Muscle of arm (tissue), 14 donors: ENCODE measurements at places on chromosomes 4 and X. TPM values are rescaled to one million over a fixed set of nuclear protein-coding genes. Genes with fewer than 3 reads are reported as not detected.

DNA sequence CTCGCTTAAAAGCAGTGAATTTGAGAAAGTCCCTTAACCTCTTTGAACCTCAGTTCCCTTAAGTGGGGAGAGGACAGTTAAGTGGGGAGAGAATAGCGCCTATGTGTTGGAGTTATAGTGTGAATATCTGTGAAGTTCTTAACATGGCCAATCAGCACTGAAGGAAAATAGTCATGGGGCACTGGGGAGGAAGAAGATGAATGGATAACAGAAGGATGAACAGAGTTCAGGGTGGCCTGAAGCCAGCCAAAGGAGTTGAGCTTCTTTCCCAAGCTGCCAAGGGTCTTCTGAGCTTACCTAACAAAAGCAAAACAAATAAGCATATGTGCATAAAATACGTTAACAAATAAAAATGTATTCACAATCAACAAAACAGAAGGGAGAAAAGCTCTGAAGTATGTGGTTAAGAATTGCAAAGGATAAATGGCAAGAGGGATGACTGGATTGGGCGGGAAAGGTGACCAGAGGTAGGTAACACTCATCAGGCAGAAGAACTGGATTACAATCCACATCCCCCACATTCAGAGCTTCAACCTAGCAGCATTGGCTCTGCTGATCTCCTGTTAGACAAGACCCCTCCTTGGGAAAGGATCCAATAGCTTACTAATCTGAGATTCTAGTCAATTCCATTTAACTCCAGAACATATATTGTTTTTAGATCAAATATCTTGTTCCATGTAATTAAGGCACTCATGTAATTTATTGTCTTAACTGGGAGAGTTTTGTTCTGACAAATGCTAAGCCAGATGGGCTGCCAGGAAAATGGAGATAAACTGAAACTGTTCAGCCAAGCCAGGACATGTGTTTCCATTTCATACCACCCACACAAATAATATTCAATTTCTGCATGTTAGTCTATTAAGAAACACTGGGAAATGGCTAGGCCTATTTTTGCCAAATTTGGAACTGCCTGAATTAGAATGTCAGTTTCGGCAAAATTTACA lies 221.2 kb downstream of the LDB2 start:
- DNase-seq = peak; percentile 63

DNA sequence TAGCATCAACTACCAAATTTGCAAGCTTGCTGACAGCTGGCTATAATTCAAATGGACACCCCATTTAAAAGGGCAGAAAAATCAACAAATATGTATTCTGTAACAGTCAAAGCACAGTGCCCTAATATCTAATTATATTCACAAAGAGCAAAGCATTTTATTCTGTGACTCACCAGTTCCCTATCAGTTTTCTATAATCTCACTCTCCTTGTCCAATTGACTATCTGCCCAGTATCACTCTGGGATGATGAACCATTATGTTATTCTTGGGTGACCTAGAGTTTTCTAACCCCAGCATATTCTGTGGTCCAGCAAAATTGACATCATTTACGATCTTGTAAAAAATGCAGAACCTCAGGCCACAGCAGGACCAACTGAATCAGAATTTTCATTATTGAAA lies 82.0 kb upstream of the FREM3 start:
- no peak for DNase-seq

DNA sequence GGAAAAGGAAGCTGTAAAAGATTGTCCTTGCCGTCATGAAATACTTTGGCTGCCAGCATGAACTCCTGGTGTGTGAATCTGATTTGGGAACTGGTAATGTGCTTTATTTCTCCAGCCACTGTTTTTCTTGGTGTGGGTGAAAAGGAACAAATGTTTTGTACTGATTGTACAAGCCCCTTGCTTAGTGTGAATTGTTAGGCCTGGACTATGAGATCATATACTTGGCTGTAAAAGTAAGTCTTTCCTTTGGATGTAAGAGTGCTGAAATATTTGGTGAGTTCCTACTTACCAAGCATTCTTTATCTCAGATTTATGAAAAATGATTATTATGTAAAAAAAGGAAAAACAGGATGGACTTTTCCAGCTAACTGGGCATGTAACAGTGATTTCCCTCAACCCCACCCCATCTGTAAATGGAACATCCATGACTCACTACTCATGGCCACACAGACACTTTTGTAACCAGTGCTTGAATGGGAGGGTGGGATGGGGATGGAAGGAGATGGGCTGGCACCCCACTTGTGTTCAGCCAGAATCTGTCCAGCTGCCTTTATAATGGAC lies 6.3 kb downstream of the FNIP2 start:
- DNase-seq = peak; percentile 31

- DNase-seq = no peak
Observed at GRCh38 chrX:10725071-10725470, 104.7 kb upstream of the MID1 start.

DNA sequence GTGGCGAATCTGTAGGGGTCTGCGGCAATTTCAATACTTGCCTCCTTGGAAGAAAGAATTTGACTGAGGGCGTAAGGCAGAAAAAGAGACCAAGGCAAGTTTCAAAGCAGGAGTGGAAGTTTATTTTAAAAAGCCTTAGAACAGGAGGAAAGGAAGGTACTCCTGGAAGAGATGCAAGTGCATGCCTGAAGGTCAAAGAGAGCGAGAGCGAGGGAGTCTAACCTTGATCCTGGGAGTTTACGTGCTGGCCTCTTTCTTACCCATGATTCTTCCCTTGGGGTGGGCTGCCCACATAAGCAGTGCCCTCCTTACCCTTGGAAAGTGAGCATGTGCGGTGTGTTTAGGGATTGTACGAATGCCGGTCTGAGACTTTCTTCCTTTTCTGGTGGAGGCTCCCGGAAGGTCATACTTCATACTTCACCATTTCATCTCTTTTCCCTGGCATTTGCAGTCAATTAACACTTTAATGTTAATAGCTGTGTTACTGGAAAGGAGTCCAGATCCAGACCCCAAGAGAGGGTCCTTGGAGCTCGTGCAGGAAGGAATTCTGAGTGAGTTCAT lies 40.0 kb downstream of the ARSD start:
- DNase-seq = no peak

DNA sequence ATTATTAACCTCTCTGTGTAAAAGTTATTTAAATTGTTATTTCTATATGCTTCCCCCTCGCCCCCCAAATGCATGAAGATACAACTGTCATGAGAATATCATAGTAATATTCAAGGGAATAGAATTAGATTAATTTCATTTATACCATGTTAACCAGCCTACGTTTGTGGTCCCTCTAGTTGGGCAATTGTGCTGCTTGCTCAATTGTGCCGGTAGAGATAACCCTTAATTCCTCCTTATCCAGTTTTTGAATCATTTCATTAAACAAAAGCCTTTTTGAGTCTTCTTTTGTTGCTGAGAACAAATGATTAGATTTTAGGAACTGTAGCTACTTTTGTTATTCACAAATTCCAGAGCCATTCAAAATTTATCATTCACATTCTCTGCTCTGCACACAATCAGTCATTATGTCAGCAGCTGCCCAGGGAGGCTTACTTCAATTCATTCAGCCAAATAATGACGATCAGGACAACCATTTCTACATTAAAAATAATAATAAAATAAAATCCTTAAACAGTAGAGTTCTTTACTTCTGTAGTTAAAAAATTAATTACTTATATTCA lies 98.1 kb downstream of the ADGRL3 start:
- no peak for DNase-seq

- DNase-seq = no peak
Observed at GRCh38 chr4:51958199-51958968, 61.8 kb downstream of the LRRC66 start.

DNA sequence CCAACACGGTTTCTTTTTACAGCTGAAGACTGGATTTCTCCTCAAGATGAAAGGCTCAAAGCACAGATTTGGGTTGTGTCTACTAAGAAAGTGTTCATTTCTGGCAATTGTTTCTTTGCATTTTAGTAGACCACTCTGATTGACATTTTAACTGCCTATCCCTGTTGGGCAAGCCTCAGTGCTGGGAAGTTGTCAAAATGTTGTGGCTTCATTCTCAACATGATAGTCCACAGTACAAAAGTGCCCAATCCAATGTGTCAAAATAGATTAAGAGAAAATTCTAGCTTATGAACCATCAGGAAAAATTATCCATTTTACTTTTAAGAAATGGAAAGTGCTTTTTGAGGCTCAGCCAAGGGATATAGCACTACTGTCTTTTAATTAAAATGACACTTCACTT lies 323.9 kb upstream of the PRPS2 start:
- DNase-seq = no peak

DNA sequence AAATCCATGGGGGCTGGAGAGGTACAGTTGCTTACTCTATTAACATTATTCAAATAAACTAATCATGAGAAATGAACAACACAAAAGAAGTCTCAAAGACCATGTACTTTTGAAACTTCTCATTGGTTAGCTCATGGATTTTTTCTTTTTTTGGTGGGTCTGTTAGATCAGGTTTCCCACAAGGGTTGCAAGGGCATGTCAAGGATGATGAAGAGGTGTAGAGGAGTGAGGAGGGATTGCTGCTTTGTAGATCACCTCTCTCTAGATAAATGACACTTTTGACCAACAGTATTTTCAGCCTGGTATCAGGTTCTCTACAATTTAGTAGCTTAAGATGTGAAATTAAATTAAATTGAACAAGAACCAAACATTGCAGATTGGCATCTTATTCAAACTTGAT lies 417.9 kb upstream of the AGA start:
- DNase-seq = no peak

DNA sequence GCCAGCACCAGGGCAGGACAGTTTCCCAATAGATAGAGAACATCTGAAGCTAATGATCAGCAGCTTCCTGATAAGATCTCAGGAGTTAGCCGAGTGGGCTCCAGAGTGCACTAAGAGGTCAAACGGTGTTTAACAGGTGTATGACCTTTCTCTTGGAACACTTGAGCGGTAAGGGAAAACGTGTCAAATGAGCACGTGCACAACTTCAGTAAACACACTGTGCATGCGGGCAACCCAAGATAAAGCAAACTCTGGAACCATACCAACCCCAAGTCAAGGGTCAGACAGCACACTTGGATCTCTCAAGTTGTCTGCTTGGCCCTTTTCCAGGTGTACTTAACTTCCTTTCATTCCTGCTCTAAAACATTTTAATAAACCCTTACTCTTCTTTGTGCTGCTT lies 1941.5 kb upstream of the PCDH10 start:
- no peak for DNase-seq

DNA sequence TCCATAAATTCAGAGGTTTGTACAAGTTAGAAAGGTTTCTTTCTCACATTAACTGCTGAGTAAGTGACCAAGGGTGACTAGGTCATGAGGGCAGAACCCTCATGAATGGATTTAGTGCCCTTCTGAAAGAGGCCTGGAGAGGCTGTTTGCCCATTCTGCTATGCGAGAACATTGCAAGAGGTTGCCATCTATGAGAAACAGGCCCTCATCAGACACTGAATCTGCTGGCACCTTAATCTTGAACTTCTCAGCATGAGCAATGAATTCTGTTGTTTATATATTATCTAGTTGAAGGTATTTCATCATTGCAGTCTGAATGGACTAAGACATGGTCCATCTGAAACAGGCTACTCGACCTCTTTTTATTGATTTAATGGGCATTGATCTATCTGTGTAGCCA lies 96.2 kb upstream of the GPRIN3 start:
- DNase-seq = no peak

DNA sequence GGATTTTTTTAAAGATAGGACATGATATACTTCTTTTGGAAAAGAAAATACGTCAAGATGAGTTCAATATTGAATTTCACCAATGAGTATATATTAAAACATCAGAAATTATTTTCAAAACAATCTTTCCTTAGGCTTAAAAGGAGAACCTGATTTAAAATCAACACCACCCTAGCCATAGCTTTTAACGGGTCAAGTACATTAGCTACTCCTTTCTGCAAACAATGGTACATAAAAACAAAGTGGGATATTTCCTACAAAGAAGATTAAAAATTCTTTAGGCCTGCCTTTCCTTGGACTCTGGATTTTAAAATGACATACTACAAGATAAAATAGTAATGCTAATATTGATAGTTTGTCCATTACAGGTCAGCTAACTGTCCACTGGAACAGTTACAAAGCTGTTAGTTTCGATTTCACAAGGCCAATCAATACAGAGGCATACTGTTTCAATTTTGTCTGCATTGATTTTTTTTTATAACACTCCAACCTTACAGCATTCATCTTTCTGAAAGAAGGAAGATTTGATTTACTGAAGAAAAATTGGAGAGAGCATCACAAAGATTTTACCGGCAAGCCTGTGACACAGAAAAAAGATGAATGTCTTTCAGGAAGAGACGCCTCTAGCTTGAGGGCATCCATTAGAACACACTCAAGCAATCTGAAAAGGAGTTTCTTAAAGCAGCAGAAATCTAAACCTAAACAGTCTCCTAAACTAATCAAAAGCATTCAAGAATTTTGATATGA lies 97.2 kb downstream of the MAB21L2 start:
- DNase-seq = peak; percentile 9

- no peak for DNase-seq
Observed at GRCh38 chr4:8526363-8526855, 53.8 kb upstream of the GPR78 start.

GRCh38 chrX:13828392-13828791 lies 11.5 kb upstream of the GPM6B start:
- no peak for DNase-seq

The HTRA3 gene
- 30.7 TPM for polyA plus RNA-seq

The IL2RG gene
- polyA plus RNA-seq = 2.0 TPM

The TMSB15C gene
- polyA plus RNA-seq = 8.3 TPM

The PCDH10 gene
- 0.39 TPM for polyA plus RNA-seq

The JCHAIN gene
- 1.1 TPM for polyA plus RNA-seq

The PRKX gene
- polyA plus RNA-seq = 11.8 TPM
